ENCODE measurements at places on chromosomes 1 and 21.

DNA sequence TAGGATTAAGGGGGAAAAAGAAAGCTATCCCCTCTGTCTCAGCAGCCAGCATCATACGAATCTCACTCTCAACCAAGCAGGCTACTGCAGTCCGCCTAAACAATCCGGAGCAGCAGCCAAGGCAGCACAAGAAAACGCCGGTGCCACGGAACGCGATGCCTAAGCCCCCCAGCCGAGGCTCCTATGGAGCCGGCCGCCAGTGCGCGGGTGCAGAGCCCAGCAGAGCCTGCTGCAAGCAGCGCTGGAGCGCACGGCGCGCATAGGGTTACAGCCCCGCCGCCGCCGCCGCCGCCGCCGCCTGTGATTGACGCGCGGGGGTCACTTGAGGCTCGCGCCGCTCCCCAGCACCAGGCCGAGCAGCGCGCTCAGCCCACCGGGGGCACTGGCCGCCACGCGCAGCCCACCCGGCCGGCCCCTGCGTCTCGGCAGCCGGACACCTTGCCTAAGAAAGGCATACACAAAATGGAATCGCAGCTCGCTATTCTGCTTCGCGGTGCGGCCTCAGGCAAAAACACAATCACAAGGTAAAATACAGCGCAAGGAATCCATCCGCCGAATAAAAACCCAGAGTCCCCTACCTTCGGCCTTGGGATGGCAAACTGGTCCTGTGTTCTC lies 780 bp downstream of the HIVEP3 start:
- peak; percentile 56 for DNase-seq

DNA sequence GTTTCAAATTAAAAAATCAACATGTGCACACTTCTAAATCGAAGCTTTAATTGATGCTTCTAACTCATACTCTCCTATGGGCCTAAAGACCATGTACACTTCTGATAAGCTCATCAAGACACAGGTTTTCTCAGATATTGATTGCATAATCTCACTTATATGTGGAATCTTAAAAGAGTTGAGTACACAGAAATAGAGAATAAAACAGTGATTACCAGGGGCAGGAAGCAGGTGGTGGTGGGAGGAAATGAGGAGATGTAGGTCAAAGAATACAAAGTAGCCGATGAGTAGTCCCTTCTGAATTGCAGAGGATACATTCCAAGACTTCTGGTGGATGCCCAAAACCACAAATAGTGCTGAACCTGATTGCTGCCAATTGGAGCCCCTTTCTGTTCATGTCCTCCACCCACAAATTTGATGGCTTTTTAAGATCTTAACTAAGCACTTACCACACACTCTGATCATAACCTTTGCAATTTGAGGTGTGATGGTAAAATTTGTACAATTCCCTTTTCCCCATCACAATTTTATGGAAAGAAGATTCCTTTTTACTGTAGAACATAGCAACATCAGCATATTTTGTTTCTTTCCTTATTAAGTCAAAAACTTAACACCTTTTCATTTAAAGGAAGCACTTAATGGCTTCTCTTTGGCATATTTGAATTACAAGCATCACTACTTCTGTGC lies 3.3 kb upstream of the CD1B start:
- DNase-seq = no peak

GRCh38 chr21:29237110-29238052 lies 61.3 kb upstream of the BACH1 start:
- DNase-seq = no peak

DNA sequence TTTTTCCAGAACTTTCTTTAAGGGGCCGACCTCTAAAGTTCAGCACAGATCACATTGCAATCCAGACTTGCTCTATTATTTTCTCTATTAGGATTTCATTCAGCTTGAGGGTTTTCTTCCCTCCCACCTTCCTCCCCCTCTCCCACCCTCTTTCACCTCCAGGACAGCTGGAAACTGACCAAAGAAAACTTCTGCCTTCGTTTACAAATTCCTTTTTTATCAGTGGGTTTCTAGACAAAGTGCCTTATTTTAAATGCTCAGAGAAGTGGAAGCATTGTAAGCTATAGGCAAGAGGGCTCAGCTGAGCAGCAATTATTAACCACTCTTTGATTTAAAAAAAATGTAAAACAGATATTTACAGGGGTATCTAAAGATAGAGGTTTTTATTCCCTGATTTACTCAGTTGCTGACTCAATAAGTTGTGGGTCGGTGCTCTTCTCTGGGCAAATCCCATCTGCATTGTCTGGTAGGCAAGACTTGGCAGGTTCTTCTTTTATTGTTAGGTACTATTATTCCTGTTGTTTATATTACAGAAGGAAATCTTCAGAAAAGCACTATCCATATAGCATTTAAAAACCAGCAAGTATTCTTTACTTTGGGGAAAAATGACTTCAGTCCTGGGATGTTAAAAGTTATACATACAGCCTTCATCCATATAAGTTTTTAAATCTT lies 277.0 kb upstream of the C1orf105 start:
- no peak for DNase-seq

Data from activated CD4-positive, alpha-beta memory T cell treated with anti-CD3 and anti-CD28 coated beads for 36 hours (primary cell).